ENCODE measurements at places on chromosomes 13 and 19.
A peak's percentile ranks its signal among the peaks of the same experiment; 100 is the strongest.

GRCh38 chr19:33377586-33378475 is 4.3 kb downstream of the CEBPG start:
- DNase-seq: no peak

- no peak for DNase-seq
Measured at GRCh38 chr13:110129539-110130186, 177.3 kb downstream of the COL4A1 start.

- peak; percentile 4 for DNase-seq
Measured at GRCh38 chr13:113551081-113552000, 33.2 kb upstream of the TFDP1 start.

- DNase-seq: no peak
Measured at GRCh38 chr13:50649211-50649610, 194.3 kb downstream of the DLEU7 start.

- DNase-seq: no peak
Measured at GRCh38 chr13:72757792-72758535, 23.7 kb downstream of the DIS3 start.

DNA sequence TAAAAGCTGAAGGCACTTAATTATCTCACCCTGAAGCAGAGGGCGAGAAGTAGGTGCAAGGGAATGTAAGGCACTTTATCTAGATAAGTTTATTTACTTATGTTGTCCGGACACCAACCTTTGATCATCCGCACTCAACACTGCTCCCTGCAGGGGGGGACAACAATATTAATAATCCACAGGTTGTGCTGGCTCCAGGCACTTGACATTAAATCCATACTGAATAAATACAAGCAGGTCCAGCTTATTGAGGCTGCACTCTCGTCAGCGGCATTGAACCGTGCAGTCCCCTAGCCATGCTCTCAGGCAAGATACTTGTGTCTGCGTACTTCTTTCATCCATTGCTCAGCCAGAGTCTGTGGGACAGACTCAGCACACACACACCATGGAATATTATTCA is 374.5 kb upstream of the NBEA start:
- DNase-seq: no peak

DNA sequence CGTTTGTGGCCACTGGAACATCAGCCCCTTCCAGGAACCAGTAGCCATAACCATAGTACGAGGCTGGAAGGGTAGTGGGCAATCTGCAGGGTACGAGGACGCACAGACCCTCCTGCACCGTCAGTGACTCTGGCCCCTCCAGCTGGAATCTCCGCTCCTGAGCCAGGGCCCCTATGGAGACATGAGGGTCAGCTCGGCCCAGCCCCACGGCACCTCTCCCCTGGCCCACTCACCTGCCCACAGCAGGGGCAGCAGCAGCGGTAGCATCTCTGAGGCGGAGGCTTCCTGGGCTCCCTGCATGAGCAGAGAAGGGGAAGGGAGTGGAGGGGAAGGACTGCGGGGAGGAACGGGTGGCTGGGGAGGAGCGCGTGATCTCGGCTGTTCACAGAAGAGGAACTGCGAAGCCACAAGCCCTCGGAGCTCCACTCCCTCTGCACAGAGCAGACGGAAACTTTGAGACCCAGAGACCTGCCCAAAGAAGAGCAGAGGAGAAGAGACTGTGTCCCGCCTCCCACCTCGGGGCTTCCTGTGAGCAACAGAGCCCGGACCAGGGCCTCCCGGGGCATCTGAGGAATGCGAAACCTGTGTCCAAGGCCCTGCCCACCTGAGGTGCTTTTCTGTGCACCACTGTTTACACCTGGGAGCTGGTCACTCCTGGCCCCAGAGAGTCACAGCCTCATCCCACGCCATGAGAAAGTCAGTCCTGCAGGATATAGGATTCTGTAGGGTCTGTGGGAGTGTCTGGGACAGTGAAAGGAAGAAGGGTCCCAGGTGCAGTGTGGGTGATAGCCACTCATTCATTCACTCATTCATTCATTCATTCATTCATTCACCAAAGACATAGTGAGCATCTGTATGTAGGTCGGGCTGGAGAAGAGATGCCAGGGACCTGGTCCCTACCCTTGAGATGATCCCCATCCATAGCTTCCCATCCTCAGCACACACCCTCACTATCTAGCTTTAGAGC is at the start of gene SIGLEC6:
Gene SIGLEC6, minus strand, starts transcription at position 322 of the 967 bp plus-strand sequence. Its CDS starts 22 bp downstream, at position 300.
- no peak for DNase-seq

- DNase-seq: no peak
Measured at GRCh38 chr13:20713751-20714150, 10.3 kb downstream of the IL17D start.

- no peak for DNase-seq
Measured at GRCh38 chr19:1503089-1503924, 9.5 kb downstream of the ADAMTSL5 start.

GRCh38 chr19:33424181-33424580 is 50.7 kb downstream of the CEBPG start:
- DNase-seq: no peak

GRCh38 chr13:74226791-74227475 is 92.7 kb upstream of the KLF12 start:
- no peak for DNase-seq

DNA sequence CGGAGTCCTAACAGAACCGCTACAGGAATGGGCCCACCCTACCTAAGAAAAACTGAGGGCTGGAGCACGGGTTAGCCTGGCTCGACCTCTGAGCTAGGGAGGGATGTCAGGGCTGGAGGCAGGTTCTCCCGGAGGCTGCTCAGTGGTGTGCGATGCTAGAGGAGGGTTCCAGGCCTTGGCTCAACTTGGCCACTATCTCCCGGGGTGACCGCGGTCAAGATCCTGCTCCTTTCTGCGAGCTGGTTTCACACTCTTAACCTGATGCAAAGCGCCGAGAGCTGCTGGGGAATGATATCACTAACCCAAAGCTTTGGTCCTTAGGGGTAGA is 301 bp downstream of the POP4 start:
- no peak for DNase-seq

DNA sequence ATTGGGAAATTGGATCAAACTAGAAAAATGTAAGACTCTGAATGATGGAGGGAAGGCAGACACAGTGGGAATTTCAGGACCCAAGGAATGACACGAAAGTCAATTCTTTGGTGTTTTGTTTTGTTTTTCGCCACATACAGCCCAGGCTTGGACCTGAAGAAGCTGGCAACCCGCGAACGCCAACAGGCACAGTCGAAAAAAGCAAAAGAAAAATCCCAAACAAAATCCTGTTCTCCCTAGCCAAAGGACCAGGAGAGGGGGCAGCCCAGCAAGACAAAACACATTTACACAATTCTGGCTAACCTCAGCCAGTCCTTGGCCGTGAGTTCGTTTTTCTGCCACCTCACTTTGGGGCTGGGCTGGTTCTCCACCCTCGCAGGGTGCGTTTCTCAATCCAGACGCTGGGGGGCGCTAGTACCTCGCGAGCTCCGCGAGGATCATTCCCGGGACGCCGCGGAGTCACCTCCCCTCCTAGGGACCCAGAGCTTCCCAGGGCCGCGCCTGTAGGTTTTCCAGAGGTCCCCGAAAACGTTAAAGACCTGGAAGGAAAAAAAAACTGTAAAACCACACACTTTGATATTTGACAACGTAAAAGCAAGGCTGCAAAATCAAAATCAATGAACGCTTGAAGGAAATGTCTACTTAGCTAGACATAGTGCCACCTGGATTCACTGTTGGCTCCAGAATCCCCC is 34.9 kb upstream of the TPM4 start:
- DNase-seq: peak; percentile 90

GRCh38 chr19:46392252-46392801 is 21.0 kb downstream of the CCDC8 start:
- DNase-seq: no peak

DNA sequence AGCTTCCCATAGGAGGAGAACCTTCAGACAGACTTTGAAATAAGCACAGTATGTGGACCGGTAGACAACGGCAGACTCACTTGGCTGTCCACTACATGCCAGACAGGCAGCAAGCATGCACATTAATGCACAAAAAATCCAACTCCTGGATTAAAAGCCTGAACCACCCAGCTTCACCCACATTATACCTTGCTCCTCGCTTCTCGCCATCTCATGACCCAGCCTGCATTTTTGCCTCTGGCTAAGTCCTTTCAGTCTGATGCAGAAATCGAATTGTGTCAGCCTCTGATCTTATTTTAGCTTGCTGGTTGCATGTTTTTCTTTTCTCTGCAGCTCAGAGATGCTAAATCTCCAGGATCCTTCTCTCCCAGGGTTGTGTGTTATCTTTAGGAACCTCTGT is 358.7 kb downstream of the RFC3 start:
- DNase-seq: no peak

DNA sequence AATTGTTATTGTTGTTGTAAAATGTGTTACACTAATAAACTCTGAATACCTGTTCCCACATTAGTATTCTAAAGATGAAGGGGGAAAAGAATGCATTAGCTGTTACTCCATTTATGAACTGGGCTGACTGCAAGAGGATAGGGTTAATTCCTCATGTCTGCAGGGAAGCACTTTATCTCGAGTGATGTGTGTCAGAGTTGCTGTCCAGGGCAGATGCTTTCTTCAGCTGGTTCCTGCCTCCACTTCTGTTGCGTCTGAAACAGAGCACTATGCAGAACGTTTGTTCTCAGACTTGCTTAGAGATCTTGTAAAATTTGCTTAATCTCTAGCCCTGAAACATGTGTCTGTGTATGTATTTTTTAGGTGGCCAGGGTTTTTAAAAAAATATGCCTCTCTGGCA is 318.8 kb downstream of the SPRY2 start:
- no peak for DNase-seq

DNA sequence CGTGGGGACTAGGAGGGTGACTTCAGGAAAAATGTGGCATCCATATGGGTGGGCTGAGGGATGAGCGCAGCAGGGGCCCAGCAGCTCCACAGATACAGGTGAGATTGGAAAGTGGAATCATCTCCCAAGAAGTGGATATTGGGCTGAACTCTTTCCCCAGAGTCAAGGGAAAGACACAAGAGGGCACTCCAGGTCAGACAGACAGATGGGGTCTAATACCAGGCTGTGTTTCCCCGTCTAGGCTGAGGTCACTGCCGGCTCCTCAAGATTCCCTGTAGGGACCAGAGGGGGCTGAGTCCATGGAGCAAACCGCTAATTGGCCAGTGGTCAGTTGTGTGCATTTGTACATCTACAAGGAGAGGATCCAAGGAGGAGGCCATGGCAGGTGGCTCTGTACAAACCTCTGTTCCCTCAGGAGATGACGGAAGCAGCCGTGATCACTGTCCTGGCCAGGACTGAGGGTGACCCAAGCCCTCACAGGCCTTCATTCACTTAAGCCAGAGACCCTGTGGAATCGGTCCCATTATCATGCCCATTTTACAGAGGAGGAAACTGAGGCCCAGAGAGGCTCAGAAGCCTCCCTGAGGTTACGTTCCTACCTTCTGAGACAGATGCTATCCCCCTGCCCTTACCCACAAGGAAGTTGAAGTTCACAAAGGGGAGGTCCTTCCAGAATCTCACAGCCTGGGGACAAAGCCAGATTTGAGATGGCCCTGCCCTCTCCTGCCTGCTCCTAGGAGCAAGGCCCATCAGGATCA is 14.9 kb upstream of the IGLON5 start:
- DNase-seq: no peak

DNA sequence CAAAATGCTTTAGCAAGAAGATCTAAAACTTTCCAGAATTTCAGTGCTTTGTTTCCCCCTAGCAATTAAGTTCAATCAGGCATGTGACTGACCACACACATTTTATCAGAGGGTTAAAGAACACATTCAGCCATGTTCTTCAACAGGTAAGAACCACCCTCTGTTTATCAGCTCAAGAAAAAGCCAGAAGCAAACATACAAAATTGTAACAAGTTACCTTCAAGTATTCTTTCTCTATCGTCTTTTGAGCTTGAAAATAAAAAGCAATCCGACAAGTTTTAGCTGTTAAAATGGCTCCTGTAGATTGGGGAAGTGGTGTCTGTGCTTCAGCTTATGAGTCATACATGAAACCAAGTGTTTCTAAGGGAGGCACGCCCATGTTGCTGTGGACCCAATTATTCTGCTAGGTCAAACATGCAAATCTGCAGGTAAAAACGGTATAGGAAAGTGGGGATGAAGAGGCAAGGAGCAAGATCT is at the start of gene ELF1:
Gene ELF1, minus strand, starts transcription at position 306 of the 477 bp plus-strand sequence. CDS start 37,262 bp downstream, outside the sequence.
- no peak for DNase-seq

- DNase-seq: no peak
Measured at GRCh38 chr13:48110132-48110868, 15.4 kb upstream of the MED4 start.

- no peak for DNase-seq
Measured at GRCh38 chr19:33797802-33798671, 1.4 kb downstream of the KCTD15 start.

DNA sequence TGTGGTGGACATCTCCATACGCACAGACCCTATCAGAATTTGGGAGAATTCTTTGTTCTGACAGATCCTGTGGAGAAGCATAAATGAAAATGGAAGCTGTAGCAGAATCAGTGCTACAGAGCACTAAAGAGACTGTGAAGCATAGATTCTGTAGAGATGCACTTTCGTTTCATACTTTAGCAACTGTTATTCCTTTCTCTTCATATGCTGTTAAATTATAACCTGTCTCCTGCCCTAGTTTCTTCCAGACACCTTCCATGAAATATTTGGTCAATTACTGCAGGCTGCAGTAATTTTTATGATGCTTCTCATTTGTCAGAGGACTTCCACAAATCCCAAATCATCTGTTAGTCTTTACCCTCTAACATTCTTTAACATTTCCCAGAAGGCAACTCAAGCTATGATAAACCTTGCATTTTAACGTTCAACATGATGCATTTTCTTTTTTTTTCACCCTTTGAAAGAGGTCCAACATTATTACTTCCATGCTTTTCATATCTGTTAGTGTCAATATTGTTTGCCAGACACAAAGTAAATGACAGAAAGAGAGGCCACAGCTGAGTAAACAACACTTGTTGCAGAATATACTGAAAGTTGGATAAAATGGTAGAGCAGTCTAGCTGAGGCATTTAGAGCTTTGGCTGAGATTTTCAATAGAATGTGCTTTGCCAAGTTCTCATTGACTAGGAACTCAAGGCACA is 412.7 kb downstream of the LMO7 start:
- no peak for DNase-seq

DNA sequence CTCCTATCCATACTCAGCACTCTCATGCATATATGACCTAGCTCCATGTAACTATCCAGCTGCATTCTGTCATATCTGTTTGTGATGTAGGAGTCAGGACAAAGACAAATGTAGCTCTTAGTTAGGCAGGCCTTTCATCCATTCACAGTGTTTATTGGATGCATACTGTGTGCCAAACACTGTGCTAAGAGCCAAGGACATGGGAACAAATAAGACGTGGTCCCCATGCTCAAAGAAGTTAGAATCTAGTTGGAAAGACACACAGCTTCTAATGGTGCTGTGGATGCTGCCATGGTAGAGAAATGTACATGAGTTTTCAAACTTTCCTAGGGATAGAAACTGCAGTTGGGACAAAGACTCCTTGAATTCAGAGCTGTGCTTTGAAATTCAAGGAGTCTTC is 31.7 kb upstream of the IL17D start:
- DNase-seq: no peak

DNA sequence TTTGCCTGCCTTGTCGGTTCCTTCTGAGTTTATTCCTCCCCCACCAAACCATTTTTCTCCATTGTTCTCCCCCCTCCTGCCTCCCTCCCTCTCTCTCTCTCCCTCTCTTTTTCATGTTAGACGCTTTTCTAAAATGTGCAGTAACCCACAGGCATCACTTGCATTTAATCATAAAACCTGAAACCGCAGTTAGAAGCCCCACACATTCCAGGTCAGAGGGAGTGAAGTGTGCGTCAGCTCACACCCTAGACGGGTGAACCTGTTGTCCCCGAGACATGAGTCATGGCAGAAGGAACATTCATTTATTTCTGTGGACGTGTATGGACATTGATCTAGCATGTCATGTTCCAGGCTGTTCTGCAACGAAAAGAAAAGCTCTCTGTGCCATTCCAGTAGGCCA is 19.9 kb downstream of the ONECUT3 start:
- no peak for DNase-seq
